ENCODE measurements at places on chromosomes 12 and 14.

- DNase-seq = no peak
Observed at GRCh38 chr14:95877633-95878032, 1.0 kb downstream of the TUNAR start.

DNA sequence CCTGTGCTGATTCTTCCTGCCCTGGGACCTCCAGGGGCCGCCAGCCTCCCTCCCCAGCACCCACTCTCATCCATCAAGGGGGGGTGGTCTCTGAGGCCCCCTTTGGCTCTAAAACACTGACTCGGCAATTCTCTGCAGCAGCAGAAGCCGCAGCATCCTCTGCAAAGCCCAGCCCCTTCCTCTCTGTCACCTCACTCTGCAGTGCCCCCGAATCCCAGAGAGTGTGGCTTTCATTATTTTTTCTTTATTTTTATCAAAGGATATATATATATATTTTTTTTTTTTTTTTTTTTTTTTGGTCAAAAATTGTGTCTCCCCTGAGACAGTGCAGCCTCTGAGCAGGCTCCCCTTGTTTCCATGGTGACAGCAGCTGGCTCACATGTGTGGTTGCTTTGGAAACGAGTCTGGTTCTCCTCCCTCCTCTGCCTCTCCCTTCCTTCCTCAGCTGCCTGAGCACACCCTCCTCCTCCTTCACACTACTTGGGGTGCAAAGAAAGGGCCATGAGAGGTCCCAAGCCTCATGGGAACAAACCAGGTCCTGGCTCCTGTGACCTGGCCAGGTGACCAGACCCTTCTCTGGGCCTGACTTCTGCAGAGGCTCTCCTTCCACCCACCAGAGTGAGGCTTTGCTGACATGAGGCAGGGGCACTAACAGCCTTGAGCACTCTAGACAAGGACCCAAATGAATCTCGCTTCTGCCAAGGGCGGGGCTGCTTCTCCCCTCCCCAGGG, 100.5 kb downstream of the LRRC74A start:
- peak; percentile 39 for DNase-seq

- no peak for DNase-seq
Observed at GRCh38 chr12:57576613-57577160, 14.3 kb upstream of the PIP4K2C start.

DNA sequence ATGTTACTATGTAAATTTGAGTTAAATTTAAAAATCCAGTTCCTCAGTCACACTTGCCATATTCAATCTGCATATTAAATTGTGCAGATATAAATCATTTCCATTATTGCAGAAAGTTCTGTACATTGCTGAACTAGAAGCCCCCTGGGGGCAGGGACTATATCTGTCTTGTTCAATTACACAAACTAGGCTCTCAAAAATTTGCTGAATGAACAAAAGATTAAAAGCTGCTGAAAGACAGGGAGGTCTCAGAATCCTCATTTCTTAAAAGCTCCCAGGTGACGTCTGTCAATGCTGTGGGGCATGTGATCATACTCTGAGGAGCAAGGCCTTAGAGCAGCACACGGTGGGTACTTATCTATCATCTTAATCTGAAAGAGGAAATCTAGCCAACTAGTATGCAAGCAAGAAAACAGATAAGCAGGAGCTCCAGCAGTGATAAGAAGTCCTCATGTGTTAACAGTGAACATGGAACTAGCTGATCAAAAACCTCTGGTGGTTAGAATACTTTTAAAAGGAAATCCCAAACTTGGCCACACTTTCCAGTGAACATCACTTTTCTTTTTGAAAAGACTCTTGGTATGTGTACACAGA, 60.5 kb downstream of the APPL2 start:
- no peak for DNase-seq

DNA sequence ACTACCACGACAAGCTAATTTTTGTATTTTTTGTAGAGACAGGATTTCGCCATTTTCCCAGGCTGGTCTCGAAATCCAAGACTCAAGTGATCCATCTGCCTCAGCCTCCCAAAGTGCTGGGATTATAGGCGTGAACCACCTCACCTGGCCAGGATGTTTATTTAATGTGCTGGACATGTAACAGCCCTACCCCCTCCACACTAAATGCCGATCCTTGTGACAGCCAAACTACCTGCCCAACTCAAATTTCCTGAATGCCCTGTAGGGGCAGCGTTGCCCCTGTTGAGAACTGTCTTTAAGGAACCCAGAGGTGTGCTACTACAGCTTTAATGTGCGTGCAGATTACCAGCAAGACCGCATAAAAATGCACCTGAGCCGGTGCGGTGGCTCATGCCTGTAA, 48.1 kb downstream of the KCNK13 start:
- no peak for DNase-seq
